CD4-positive, alpha-beta T cell treated with Interleukin-10 for 1 hour (primary cell): ENCODE measurements at places on chromosomes 5 and 9.

- no peak for DNase-seq
These were observed 19.6 kb upstream of the MAN2A1 start for GRCh38 chr5:109669991-109670706.

- no peak for DNase-seq
These were observed 13.0 kb downstream of the GSN start for GRCh38 chr9:121280715-121281613.

GRCh38 chr5:171776770-171777759, 8.6 kb upstream of the SMIM23 start:
- no peak for DNase-seq

GRCh38 chr9:19788614-19789271, at the start of gene SLC24A2:
Gene SLC24A2, minus strand, starts transcription at chr9:19789037.
- DNase-seq, result no peak

DNA sequence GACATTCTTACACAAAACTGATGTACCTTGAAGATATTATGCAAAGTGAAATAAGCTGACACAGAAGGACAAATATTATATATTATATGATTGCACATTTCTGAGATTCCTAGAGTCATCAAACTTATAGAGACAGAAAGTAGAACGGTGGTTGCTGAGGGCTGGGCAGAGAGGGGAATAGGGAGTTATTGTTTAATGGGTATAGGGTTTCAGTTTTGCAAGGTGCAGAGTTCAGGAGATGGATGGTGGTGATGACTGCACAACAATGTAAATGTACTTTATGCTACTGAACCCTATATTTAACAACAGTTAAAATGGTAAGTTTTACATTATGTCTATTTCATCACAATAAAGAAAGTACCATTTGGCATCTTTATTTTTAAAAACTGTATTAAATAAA, 315.8 kb upstream of the POU5F2 start:
- DNase-seq, result no peak

- DNase-seq, result no peak
These were observed 3.0 kb downstream of the S100Z start for GRCh38 chr5:76852772-76853171.

- no peak for DNase-seq
These were observed 18.0 kb upstream of the ENHO start for GRCh38 chr9:34540827-34541226.

DNA sequence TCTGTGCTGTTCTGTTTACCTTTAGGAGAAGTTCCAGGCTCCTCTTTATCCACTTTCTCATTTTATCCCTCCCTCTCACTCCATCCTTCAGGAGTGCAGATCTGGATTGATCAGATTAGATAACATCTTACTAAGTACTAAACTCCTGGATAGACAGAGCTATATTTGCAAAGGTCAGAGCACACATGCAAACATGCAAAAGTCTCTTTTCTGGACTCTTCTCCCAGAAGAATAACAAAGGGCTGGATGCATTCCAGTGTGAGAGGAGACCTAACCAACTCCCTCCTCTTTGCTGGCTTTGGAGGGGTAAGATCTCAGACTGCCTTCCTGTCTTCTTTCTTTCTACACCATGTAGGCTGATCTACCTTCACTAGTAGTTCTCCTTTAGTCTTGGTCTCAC, 21.4 kb downstream of the GARNL3 start:
- no peak for DNase-seq

GRCh38 chr9:93119953-93120845, 13.9 kb downstream of the NINJ1 start:
- peak; percentile 61 for DNase-seq

- DNase-seq, result no peak
These were observed 26.8 kb downstream of the AMBP start for GRCh38 chr9:114051281-114051680.

DNA sequence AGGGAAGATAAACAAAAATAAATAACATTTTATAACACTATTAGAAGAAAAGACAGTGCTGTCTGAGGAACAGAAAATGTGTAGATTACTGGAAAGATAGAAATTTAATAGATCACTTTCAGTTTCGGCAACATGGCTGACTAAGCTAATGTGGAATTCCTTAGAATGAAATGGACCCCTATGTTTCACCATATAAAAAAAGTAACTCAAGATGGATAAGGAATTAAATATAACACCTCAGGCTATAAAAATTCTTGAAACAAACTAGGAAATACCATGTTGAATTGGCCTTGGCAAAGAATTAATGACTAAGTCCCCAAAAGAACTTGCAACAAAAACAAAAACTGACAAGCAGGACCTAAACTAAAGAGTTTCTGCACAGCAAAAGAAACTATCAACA, 558.3 kb downstream of the CHSY3 start:
- DNase-seq, result no peak

- no peak for DNase-seq
These were observed 12.0 kb downstream of the ADRA1B start for GRCh38 chr5:159928122-159928909.

GRCh38 chr9:122822056-122822455, 6.3 kb downstream of the PDCL start:
- DNase-seq, result no peak

DNA sequence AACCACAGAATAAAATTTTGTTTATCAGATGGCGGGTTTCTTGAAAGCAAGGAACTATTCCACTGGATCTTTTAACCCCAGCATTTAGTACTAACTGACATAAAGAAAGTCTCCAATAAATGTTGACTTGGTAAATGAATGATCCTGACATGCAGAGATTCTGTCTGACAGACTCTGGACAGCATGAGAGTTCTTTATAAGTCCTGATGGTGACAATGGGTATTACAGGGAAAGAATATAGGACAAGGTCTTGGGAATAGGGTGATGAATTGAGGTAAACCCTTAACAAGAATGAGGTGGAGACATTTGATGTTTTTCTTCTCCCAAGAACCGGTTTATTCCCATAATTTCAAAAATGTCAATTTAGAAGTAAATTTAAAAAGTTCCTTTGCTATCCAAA, 453.9 kb downstream of the TUSC1 start:
- DNase-seq, result no peak

DNA sequence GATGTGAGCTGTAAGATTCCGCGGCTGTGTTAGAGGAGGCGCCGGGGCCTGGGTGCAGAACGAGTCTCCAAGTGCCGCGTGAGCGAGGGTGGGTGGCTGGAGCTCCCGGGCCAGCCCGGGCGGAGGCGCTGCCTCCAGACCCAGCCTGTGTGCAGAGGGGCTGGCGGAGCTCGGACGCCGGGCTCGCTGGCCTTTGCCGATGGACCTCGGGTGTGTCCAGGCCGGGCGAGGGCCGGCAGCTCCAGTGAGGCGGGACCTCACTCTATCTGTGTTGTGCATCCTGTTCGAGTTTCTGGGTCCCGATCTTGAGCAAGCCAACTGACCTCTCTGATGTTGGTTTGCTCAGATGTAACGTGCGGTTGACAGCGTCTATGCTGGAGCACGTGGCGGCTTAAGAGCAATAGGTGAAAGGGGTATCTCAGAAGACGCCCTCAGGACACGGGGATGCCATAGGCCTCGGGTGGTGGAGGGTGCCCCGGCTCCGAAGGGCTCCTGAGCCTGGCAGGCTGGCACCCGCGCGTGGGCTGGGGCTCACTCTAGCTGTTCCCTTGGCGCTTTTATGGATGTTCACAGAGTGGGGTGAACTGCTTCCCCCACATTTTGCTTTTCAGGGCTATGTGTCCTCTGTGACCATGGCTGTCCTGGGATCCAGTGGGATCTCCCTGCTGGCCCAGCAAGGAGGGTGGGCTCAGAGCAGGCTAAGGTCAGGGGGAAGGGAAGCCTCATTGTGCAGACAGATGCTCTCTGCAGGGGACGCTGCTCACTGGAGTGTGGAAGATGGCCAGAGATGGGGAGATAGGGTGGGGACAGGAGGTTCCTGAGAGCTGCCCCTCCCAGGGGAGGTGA, 69.8 kb downstream of the MRPL36 start:
- no peak for DNase-seq

GRCh38 chr5:65796751-65797316, 74.8 kb downstream of the NLN start:
- peak; percentile 37 for DNase-seq

DNA sequence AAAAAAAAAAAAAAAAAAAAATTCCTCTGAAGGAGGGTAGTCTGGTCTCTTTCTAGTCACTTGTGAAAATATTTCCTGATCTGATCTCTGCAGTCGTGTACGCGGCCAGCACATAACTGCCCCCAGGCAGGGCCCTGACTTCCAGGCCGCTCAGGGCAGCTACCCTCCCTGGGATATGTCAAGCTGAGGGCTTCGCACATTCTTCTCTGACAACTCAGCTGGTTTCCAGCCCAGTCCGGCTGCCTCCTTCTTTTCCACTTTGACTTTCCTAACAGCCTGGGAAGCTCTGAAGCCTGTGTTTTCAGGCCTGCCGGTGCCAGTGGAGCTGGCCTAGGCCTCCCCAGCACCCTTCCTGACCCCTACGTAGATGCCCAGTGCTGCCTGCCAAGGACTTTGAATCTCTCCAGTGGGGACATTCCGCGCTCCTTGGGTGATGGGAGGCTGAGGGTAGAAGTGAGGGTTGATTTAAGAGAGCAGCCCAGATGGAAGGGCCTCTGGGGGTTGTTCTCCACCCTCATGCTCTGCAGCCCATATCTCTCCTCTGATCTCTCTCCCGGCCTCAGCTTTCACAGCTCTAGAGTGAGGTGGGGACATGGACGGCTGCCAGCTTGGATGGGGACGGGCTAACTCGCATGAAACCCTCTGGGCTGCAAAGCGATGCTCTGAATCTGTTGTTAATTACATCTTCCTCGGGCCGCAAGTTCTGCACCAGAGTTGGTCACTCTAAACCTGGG, 20.7 kb downstream of the COL5A1 start:
- no peak for DNase-seq

DNA sequence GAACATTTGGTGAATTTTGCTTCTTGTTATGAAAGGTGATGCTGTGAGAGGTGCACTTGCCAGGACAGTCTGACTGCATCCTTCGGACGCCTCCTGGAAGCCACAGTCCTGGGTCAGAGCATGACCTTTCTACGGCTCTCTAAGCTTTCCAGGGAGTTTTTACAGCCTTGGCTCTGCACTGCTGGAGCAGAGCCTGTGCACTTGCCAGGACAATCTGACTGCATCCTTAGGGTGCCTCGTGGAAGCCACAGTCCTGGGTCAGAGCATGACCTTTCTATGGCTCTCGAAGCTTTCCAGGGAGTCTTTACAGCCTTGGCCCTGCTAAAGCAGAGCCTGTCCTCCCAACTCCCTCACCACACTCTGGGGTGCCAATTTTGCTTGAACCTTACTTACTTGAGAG, 49.6 kb downstream of the CCDC180 start:
- DNase-seq, result no peak

- DNase-seq, result peak; percentile 56
These were observed 37.4 kb downstream of the CPEB4 start for GRCh38 chr5:173925449-173926071.

GRCh38 chr5:56039985-56040384, 45.2 kb upstream of the IL6ST start:
- no peak for DNase-seq

GRCh38 chr5:180647941-180648500, 1.4 kb downstream of the FLT4 start:
- DNase-seq, result no peak

GRCh38 chr9:112867275-112867991, 23.2 kb downstream of the SLC46A2 start:
- DNase-seq, result no peak

DNA sequence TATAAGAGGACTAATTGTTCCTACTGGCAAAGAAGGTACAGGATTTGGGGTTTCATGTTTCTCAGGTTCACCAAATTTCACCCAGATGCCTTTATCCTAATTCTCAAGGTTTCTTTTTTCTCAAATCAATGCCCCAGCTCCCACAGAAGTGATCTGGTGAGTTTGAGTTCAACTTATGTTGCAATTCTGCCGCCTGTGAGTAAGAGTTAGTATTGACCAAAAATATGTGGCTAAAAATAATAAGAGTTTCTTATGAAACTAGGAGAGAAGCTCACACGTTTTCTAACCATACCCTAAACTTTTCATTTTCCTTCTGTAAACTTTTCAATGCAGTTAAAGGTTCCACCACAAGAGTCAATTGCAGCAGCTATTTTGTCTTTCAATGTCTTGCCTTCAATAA, 15.1 kb downstream of the SLCO6A1 start:
- no peak for DNase-seq

- no peak for DNase-seq
These were observed 529.8 kb downstream of the DMRTA1 start for GRCh38 chr9:22976454-22976853.

DNA sequence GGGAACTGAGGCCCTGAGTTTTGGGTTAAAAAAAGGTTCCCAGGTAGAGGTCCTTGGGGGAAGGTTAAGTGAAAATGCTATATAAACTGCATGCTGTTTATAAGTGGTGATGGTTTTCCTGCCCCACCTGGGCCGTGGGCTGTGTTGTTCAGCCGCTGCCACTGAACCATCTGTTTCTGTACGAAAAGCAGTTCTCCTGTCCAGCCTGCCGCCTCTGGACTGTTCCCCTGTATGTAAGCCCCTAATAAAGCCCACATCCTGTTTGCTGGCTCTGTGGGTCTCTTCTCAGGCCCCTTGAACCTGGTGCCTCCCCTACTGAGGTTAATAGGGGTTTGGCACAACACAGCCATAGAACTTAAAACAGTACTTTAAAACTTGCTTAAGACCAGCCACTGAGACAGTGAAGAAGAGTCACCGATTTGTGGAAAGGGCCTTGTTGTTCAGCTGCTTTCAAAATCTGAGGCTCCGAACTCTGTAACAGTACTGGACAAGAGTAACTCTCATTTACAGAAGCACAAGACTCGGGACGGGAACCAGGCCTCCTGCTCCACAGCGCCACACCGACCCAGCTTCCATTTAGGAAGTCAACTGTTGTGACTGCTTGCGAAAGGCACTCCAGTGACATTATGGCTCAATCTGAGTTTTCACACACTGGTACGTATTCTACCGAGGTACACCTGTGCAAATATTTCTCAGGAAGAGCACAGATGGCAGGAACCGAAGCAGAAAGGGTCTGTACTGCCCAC, 192.5 kb downstream of the CDK5RAP2 start:
- no peak for DNase-seq
